ENCODE measurements at places on chromosomes 3 and 15.

DNA sequence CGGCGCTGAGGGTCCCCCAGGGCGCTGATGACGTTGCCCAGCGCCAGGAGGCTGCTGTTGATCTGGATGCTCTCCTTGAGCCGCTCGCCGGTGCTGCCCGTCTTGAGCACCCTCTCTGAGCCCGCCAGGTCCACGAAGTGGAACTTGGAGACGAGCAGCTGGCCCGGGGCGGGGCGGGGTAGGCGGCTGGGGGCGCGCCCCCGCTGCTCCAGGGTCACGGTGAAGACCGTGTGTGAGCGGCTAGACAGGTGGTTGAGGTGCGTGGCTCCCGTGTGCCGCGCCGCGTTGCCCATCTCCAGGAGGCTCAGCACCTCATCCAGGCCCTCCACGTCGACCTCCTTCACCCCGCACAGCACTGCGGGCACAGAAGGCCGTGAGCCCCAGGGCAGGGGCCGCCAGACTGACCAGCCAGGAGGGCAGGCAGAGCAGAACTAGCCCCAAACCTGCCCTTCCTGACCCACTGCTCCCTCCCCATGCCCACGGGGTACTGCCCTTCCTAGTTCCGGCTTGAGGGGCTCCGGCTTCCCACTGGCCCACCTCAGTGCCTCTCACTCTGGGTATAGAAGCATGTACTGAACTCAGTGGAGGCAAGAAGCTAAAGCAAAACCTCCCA lies 6.1 kb downstream of the KIF7 start:
- no peak for DNase-seq

DNA sequence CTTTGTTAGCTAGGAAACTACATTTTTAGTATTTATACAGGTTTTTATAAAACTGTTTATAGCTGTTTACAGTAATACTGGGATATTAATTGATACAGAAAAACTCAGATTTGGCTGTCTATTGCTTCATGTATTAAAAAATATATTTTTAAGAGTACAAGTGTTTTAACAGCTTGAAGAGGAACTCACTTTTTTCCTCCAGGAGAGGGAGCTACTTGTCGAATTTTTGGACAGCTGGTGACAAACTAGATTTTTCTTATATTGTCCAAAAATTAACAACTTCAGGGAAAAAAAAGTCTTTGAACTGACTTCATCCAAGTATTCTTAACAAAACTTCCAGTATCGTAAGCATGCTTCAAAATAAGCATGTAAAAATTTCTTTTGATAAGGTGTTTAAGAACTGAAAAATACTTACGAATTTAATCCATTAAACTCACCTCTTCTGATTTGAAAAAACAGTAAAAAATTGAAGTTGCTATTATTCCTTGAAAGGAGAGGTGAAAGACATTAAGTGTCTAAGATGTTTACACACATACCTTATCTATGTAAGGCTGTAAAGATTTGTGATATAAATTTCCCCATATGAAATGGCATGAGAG lies 4.0 kb downstream of the DIPK2A start:
- no peak for DNase-seq

GRCh38 chr15:71333136-71333700 lies 217.9 kb downstream of the THSD4 start:
- no peak for DNase-seq

GRCh38 chr3:12194209-12194608 lies 35.5 kb upstream of the TIMP4 start:
- no peak for DNase-seq

GRCh38 chr3:117165601-117166051 lies 456.0 kb downstream of the TUSC7 start:
- no peak for DNase-seq

DNA sequence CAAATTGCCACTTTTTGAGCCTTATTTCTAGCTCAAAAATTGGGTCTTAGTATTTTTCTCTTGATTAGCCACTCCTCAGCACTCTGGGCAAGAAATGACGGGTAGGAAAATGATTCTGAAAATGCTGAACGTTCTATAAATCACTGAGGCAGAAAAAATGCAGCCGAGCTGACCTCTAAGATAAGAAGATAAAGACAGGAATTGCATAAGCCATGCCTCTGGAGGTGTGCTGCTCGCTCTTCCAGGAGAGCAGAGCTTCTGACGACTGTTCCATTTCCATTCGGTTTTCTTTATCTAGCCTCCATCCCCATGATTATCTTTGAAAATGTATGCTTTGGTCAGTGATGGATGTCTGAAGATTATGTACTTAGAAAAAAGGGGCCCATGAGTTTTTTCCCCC lies 558.8 kb upstream of the ADAMTS9 start:
- DNase-seq: no peak

GRCh38 chr3:134235577-134236076 lies 15.0 kb downstream of the RYK start:
- no peak for DNase-seq

GRCh38 chr3:110859336-110859735 lies 212.3 kb upstream of the NECTIN3 start:
- DNase-seq: no peak

DNA sequence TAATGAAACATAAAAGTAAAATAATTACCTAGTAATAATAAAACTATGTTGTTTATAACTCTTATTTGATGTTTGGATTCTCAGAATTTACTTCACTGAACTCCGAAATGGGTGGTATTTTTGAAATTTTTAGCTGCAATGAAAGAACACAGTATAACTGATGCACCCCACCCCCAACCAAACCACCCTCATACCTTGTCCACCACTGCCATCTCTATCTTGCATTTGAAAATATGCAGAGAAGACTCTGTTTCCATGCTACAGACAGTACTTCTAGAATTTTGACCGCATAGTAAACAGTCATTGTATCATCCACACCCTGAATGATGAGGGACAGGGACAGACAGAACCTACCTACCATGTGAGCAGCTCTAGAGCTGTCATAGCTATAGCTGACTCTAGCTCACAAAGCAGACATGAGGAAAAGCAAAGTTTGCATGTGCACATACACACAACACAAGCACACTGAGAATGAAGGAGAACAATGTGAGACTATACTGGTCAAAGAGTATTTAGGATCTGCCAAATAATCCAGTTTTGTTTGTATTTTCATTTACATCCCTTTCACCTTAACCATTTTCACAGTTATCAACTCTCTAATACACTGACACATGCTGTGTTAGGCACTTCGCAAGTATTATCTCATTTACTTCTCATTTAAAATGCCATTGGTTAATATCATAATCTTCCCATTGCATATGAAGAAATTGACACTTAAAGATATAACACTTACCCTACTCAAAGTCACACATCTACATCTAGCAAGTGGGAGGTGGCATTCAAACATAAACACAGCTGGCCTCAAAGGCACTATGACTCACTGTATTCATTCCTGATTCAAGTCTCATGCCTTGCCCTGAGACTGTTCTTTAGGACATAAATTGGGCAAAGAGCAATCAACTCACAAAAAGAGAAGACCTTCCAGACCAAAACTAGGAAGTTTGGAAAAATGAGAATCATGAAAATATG lies 1014.7 kb upstream of the CFAP20DC start:
- DNase-seq: no peak

DNA sequence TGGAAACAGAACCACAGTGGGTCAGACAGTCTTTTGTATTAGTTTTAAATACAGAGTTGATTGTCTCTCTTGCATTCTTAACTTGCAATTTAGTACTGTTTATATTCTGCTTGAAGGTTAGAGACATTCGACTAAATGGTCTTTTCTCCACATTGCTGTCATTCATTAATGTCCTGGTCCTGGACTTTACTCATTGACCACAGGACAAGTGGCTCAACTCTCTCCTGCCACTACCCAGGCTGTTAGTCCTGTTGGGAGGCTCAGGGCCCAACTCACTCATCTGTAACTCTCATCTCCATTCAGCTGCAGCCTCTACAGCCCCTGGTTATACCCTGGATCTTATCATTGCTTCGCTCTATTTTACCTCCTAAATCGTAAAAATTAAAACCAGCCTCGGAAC lies 427.4 kb downstream of the LPP start:
- DNase-seq: no peak

GRCh38 chr15:57386976-57387375 lies 10.7 kb downstream of the CGNL1 start:
- no peak for DNase-seq

- DNase-seq: no peak
These were observed 39.5 kb downstream of the ZNF280D start for GRCh38 chr15:56693761-56694160.

- no peak for DNase-seq
These were observed 296.8 kb downstream of the DOCK3 start for GRCh38 chr3:50971487-50971924.

DNA sequence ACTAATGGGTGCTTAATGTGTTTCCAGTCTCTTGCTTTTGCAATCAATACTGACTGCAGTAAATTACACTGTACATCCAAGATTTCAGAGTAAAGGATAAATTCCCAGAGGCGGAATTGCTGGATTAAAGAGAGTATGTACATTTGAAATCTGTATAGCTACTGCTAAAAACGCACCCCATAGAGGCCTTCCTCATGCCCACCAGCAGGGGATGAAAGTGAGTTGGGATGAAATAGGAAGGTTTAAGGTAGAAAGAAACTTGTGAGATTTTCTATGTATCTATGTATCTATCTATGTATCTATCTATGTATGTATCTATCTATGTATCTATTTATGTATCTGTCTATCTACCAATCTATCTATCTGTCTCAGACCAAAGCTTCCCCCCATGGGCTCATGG lies 28.4 kb downstream of the TMEM44 start:
- no peak for DNase-seq

DNA sequence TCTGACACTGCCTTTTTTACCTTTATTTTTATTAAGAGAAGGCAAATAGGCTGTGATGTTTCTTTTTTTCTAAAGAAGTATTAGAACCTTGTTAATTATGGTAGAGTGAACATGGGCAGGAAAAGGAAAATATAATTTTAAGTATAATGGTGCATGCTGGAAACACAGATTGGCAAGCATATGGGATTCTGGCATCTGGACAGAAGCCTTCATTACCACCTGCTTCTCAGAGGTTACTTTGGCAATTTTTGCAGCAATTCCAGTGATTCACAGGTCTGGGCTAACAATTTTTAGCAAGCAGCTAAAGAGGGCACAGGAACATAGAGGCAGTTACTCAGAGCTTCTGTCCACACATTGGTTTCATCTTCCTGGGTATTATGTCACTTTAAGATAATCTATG lies 258.3 kb downstream of the DIPK2A start:
- DNase-seq: no peak

DNA sequence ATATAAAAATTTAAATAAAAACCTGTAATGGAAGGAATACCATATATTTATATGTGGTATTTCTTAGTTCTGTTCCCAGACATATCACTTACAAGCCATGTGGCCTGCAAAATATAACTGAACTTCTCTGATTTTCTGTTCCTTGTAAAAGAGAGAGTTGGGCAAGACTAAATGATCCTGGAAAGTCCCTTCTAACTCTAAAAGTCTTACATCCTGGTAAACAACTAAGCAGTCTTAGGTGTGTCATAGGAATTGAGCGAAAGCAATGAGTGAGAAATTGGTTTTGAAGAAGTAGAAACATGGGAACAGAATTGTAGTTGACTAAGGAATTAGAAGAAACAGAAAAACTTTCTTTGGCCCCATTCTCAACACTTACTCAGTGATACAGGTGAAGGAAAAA lies 25.3 kb upstream of the IL20RB start:
- no peak for DNase-seq

GRCh38 chr3:36989005-36989404 lies 3.9 kb downstream of the EPM2AIP1 start:
- DNase-seq: no peak

DNA sequence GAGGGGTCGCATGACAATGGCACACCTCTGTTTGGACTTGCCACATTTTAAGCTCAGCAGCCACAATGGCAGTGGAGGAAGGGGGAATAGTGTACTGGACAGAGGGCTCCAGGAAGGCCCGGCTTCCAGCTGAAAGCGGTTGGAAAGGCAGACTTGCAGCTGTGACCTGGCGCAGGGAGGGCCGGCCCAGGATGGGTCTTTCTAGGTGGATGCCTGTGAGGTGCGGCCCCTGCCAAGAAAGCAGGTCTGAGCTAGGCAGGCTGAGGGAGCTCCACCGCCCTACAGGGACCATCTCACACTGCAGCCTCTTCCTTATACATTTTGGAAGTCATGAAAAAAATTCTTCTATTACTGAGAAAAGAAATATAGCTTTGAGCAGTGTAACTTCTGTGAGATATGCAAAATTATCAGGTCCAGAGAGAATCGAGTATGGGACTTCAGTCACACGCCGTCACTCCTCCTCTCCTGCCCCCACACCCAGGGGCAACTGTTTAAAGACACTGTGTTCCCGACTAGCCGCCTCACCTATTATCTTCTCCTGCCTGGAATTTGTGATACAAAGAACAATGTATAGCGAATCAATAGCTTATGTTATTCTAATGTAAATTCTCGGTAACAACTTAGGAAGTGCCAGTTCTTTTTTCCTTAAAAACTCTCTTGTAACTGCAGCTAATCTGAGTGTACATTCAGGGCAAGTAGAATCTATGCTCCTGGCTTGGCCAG lies 331.0 kb downstream of the OCA2 start:
- DNase-seq: no peak

- DNase-seq: peak; percentile 43
These were observed 36.7 kb downstream of the SLC9A9 start for GRCh38 chr3:143811602-143812001.
